ENCODE measurements at places on chromosomes 7 and 10.
A peak's percentile ranks its signal among the peaks of the same experiment; 100 is the strongest.

DNA sequence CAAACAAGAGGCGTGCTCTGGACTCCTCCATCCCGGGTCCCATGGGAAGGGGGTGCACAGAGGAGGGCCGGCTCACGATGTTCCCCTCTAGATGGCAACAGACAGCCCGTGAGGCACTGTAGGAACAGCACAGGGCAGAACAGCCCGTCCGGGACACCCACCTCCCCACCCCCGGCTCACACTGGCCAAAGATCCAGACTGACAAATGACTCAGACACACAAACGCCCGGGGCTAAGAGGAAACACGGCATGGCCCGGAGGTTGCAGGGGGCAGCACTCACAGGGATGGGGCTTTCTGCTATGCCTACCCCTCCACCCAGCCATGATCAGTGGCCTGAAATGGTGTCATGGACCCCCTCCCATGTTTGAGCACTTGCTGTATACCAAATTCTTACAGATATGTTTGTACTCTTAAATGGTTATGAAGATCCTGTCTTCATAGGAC, 4.9 kb upstream of the ELN start:
- DNase-seq: peak; percentile 31

- DNase-seq: no peak
Measured at GRCh38 chr10:46079831-46080585, 33.9 kb upstream of the MSMB start.

DNA sequence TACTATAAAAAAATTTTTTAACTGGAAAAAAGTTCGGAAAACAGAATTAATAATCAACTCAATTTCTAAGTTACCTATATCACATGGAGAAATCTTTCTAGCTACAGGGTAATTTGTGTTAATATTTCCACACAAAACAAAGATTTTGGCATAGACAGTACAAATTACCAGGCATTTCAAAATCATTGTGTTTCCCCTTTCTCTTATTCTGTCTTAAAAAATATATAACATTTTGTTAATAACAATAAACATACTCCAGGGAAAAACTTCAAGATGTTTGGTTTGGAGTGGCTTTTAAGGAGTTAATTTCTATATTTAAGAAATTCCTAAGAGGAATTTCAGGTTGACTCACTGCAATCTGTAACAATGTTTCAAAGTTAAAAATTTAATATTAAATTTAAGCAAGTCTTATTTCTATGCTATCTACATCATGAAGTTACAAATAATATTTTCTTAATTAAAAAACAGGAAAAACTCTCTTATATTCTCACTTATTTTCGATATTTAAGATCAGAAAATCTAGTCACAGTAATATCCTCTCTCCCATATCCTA, 132.6 kb downstream of the NRBF2 start:
- DNase-seq: no peak

- peak; percentile 63 for DNase-seq
Measured at GRCh38 chr7:2018569-2019460, 213.9 kb downstream of the MAD1L1 start.

GRCh38 chr10:124681091-124681490, 63.1 kb downstream of the FAM53B start:
- no peak for DNase-seq

DNA sequence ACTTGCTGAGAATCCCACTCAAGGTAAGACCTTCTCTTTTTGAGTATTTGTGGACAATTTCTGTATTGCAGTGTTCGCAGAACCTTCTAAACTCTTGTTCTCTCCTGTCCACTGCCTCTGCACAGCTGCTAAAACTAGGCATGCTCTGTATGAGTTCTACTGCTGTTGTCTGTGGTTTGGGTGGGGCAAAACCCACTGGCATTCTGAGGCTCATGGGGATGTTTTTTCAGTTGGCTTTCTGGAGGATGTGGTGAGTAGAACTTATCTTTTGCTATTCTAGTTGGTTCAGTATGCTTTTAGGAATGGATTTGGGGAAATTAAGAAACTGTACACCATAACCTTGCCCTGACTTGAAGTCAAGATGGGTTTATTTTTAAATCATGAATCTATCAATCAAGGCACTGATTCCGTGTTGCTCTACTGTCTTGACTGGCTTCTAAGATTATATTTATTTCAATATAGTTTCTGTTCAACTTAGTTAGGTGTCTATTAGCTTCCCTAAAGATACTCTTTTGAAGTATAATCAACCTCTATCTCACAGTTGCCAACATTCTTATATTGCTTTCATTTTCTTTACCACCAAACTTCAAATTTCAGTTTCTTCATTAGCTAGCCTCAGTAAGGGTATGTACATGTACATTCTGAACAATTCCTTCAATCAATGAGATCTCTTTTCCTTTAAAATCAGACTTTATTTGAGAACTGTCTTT, 25.0 kb upstream of the C1GALT1 start:
- peak; percentile 90 for DNase-seq

GRCh38 chr10:1187855-1188557, 131.8 kb downstream of the WDR37 start:
- no peak for DNase-seq

- DNase-seq: no peak
Measured at GRCh38 chr7:96361116-96361857, 39.4 kb upstream of the SLC25A13 start.

- no peak for DNase-seq
Measured at GRCh38 chr7:157516311-157516710, 179.5 kb downstream of the DNAJB6 start.

DNA sequence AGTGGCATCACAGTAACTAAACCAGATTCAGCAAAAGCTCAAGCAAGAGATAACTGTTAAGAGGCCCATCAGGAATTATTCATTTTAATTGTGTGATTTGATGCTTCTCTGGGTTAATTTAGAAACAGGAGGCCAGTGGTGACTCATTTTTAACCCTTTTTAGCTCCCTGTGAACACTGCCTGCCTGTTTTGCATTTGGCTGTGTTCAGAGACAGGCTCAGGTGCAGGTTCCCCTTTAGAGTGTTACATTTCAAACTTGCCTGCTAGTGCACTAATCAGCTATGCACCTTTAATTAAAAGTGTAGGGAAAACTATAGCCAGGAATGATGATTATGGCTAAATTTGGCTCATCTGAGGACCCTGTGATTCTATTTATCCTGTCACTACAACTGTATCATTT, 6.5 kb downstream of the STAMBPL1 start:
- DNase-seq: no peak

DNA sequence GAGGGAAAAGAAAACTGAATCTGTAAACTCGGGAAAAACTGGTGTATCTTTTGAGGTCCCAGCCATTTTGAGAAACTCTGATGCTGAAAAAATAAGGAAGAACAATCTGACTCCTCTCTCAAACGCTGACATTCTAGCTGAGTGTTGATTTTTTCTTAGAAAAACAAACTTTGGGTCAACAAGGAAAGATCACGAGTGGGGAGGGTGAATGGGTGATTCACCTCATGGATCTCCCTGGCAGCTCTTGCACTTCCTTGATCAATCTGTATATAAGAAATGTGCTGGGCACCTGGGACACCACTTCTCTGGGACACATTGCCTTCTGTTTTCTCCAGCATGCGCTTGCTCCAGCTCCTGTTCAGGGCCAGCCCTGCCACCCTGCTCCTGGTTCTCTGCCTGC, at the start of gene PIP:
Gene PIP, plus strand, starts transcription at position 297 of the 400 bp plus-strand sequence. Its CDS starts 40 bp downstream, at position 337.
- no peak for DNase-seq

- peak; percentile 63 for DNase-seq
Measured at GRCh38 chr10:97713826-97714400, 383 bp downstream of the MARVELD1 start.

- no peak for DNase-seq
Measured at GRCh38 chr7:80520199-80520598, 8.3 kb upstream of the GNAT3 start.

- DNase-seq: no peak
Measured at GRCh38 chr10:48246501-48246900, 28.0 kb downstream of the FRMPD2 start.

- DNase-seq: no peak
Measured at GRCh38 chr10:89213191-89213808, 6.2 kb upstream of the CH25H start.

- DNase-seq: no peak
Measured at GRCh38 chr10:84820596-84820995, 492.2 kb downstream of the CCSER2 start.

GRCh38 chr10:77633376-77633775, 4.2 kb downstream of the KCNMA1 start:
- DNase-seq: no peak

DNA sequence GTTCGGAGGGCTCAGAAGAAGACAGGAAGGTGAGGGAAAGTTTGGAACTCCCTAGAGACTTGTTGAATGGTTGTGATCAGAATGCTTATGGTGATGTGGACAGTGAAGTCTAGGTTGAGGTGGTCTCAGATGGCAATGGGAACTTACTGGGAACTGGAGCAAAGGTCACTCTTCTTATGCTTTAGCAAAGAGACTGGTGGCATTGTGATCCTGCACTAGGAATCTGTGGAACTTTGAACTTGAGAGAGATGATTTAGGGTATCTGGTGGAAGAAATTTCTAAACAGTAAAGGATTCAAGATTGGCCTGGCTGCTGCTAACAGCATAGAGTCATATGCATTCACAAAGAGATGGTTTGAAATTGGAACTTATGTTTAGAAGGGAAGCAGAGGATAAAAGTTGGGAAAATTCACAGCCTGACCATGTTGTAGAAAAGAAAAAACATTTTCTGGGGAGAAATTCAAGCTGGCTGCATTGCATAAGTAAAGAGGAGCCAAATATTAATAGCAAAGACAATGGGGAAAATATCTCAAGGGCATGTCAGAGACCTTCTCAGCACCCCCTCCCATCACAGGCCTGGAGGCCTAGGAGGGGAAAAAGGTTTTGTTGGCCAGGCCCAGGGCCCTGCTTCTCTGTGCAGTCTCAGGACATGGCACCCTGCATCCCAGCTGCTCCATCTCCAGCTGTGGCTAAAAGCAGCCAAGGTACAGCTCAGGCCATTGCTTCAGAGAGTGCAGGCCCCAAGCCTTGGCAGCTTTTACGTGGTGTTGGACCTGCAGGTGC, 26.0 kb upstream of the ARHGAP12 start:
- DNase-seq: no peak

DNA sequence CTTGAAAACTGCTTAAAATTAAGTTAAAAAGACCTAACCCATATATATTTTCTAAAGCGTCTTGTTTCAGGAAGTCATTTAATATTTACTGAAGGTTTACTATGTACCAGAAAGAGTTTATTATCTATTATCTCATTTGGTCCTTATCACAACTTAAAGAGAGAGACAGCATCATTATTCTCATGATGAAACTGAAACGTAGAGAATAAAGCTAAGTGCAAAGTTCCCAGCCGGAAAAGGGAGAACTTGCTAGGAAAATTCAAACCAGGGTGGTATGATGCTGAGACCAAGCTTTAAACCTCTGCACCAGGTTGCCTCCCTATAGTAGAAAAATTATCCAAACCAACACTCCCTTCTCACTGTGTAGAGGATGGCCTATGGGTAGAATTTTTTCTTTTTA, 207.7 kb upstream of the BMPER start:
- DNase-seq: no peak

DNA sequence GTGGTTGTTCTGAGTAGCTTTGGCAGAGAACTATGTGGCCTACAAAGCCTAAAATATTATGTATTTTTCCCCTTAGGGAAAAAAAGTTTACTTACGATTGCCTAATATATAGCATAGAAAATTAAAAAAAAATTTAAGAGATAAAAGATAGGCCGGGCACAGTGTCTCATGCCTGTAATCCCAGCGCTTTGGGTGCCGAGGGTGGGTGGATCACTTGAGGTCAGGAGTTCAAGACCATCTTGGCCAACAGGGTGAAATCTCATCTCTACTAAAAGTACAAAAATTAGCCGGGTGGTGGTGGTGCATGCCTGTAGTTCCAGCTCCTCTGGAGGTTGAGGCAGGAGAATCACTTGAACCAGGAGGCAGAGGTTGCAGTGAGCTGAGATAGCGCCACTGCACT, 439.2 kb upstream of the KLF6 start:
- no peak for DNase-seq

GRCh38 chr7:35365523-35365922, 111.6 kb upstream of the TBX20 start:
- no peak for DNase-seq

- DNase-seq: no peak
Measured at GRCh38 chr7:20470726-20471125, 140.0 kb downstream of the ITGB8 start.

GRCh38 chr7:44695756-44696155, 52.9 kb upstream of the ZMIZ2 start:
- DNase-seq: no peak

GRCh38 chr10:106957823-106958588, 206.5 kb downstream of the SORCS1 start:
- DNase-seq: no peak

GRCh38 chr7:378041-378420, 88.1 kb downstream of the FOXL3 start:
- DNase-seq: no peak

DNA sequence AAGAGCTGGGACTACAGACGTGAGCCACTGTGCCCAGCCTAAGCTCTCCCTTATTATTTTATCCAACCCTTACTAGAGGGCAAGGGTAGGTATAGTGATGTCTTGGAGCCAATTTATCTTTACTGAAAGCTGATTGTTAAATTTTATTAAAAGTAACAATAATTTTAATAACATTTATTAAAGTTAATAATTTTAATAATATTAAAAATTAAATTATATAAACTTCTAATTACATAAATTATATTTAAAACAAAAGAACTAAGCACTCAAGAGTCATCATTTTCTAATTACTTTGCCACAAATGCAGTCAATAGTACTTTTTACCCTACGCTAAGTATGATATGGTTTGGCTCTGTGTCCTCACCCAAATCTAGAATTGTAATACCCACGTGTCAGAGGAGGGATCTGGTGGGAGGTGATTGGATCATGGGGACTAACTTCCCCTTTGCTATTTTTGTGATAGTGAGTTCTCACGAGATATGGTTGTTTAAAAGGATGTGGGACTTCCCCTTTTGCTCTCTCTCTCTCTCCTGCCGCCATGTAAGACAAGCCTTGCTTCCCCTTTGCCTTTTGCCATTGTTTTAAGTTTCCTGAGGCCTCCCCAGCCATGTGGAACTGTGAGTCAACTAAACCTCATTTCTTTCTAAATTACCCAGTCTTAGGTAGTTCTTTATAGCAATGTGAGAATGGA, 58.4 kb upstream of the ETV1 start:
- no peak for DNase-seq

DNA sequence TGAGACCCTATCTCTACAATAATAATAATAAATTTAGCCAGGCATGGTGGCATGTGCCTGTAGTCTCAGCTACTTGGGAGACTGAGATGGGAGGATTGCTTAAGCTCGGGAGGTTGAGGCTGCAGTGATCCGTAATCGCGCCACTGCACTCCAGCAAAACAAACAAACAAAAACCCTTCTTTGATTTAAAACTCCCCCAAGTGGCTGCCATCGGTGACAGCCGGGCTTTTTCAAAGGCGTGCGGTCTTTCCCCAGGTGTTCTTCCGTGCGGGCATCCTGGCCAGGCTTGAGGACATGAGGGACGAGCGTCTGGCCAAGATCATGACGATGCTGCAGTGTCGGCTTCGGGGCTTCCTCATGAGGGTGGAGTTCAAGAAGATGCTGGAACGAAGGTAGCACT, 1.9 kb upstream of the MYH16 start:
- no peak for DNase-seq
